ENCODE measurements at places on chromosomes 6 and 20.

DNA sequence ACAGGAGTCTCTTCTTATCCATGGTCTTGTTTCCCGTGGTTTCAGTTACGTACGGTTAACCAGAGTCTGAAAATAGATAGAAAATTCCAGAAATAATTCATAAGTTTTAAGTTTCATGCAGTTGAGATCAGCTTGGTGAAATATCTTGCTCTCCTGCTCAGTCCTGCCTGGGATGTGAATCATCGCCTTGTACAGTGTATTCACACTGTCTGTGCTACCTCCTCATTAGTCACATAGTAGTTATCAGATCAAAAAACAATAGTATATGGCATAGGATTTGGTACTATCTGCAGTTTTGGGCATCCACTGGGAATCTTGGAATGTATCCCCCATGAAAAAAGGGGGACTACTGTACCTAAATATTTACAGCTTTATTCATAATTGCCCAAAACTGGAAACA lies 22.7 kb upstream of the MOCS1 start:
- DNase-seq, result no peak

DNA sequence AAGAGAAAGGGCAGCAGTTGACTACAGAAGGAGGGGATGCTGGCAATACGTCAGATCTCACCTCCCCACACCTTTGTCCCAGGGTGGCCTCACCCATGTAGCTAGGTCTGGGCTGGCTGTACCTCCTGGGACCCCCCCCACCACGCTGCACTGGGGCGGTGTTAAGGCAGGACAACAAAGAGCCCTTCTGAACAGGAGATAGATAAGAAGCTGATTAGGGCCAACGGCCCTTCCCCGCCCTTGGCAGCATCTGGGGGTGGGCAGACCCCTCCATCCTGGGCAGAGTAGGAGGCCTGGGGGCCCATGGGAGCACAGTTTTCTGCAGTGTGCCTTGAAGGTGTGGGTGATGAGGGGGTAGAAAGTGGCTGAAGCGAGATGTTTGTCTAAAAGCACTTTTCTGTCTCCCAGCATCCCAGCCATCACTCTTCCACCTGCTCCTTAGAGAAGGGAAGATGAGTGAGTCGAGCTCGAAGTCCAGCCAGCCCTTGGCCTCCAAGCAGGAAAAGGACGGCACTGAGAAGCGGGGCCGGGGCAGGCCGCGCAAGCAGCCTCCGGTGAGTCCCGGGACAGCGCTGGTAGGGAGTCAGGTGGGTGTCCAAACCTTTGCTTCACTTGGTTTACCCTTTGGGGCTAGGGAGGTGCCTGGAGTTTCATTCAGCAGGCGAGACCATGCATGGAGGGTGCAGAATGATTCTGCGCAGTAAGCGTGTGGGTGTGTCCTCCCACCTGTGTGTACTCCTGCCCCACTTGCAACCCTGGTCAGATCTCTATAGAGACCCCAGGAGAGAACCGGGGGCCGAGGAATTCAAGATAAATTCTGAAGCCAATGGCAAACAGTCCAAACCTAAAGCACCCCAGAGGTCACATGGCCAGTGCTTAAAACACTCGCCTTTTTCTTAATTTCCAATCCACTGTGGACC lies 3.9 kb downstream of the HMGA1 start:
- DNase-seq, result no peak

- DNase-seq, result peak; percentile 19
Measured at GRCh38 chr6:155154158-155154830, 109.5 kb upstream of the CLDN20 start.

DNA sequence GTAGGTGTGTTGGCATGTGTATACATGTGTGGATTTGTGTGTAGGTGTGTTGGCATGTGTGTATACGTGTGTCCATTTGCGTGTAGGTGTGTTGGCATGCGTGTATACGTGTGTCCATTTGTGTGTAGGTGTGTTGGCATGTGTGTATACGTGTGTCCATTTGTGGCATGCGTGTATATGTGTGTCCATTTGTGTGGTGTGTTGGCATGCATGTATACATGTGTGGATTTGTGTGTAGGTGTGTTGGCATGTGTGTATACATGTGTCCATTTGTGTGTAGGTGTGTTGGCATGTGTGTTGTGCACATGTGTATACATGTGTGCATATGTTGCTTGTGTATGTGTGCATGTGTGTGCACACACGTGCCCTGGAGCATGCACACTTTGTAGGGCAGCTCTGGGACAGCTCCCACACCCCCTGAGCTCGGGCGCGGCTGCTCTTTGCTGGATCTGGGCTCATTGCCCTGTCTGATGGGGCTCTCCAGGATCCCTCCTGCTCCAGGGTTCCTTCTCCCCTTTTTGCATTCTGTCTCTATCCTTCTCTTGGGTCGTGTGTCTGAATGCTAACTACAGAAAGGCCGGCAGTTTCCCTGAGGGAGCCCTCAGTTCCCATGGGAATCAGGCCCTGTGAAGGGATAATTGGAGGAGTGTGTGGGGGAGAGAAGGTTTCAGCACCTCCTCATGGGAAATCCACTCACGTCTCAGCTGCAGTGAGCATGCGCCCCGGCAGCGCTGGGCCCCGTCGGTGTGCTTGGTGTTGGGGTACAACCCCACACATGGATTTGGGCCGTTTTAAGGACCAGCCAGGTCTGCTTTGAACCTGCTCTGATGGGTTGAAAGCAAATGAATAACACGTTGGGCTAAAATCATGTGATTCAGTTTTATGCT lies 102.0 kb downstream of the ERMARD start:
- no peak for DNase-seq

DNA sequence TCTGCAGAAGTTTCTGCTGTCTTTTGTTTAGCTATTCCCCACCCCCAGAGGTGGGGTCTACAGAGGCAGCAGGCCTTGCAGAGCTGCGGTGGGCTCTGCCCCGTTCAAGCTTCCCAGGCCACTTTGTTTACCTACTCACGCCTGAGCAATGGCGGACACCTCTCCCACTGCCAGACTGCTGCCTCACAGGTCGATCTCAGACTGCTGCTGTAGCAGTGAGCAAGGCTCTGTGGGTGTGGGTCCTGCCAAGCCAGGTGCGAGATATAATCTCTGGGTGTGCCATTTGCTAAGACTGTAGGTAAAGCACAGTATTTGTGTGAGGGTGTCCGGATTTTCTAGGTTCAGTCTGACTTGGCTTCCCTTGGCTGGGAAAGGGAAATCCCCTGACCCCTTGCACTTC lies 23.6 kb upstream of the ZNF337 start:
- no peak for DNase-seq

- DNase-seq, result no peak
Measured at GRCh38 chr6:142879076-142879475, 65.9 kb downstream of the HIVEP2 start.

- DNase-seq, result no peak
Measured at GRCh38 chr6:95797054-95797453, 218.7 kb upstream of the FUT9 start.

GRCh38 chr20:34105978-34106675 lies 5.9 kb downstream of the EIF2S2 start:
- DNase-seq, result no peak

DNA sequence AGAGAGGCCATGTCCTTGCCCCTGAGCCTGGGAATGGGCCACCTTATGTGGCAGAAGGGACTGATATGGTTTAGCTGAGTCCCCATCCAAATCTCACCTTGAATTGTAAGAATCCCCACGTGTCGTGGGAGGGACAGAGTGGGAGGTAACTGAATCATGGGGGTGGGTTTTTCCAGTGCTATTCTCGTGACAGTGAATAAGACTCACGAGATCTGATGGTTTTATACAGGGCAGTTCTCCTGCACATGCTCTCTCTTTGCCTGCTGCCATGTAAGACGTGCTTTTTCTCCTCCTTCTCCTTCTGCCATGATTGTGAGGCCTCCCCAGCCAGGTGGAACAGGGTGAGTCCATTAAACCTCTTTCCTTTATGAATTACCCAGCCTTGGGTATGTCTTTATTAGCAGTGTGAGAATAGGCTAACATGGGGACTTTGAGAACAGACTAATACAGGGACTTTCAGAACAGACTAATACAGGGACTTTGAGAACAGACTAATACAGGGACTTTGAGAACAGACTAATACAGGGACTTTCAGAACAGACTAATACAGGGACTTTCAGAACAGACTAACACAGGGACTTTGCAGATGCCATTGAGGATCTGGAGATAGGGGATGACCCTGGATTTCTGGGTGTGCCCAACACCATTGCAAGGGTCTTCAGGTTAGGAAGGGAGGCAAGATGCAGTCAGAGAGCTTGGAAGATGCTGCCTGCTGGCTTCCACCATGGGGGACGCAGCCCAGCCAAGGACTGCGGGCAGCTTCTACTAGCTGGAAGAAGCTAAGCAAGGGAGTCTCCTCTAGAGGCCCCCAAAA lies 86.9 kb downstream of the RAMACL start:
- no peak for DNase-seq

- DNase-seq, result no peak
Measured at GRCh38 chr6:4582506-4583417, 193.4 kb upstream of the CDYL start.
